Esophagus muscularis mucosa (tissue), 4 donors: ENCODE measurements at places on chromosomes 5 and 9. TPM values are rescaled to one million over a fixed set of nuclear protein-coding genes. Genes with fewer than 3 reads are reported as not detected.

Gene GADD45G
- total RNA-seq, result 90.3 TPM

Gene TDRD7
- 15.8 TPM for total RNA-seq

Gene SEMA5A
- total RNA-seq, result 2.1 TPM

Gene C9orf153
- not detected for total RNA-seq

Gene CCDC192
- 1.2 TPM for total RNA-seq

DNA sequence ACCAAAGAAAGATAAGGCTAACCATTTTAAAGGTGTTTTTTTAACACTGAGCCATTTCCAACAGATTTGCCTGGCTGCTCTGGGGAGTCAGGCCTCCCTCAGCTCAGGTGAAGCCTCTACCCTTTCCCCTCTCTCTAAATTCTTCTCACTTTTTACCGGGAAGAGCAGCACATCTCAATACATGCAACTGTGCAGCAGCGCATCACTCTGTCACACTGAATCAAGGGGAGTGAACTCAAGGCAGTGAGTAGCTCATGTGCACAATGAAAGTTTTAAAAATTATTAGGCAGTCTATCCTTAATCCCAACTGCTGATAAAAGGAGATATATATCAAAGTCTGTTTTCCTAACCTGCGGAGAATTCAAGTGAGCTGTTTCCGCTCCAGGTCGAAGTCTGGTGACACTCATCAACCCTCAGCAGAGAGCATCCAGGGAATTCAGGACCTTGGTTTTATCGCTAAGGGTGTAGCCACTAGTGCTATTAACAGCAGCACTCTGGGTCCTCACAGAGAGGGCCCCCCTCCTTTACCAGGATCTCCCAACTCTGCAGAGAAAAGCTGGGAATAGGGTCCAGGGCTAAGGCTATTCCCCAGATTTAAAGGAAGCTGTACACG lies 1.0 kb downstream of the CEMIP2 start:
- DNase-seq, result peak; percentile 24

DNA sequence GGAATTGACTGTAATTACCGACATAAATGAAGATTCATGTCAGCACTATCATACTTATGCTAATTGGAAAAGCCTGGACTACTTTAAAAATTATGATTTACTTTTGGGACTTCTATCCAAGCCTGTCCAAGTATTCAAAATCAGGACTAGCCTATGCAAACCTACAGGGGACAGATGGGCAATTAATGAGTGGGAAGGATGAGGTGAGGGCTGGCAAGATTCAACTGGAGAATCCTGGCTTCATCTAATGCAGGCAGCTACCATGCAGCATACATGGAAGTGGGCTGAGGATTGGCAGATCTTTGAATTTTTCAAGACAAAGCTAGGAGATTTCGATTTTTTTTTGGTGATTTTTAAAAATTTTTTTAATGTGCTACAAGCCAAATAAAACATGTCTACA lies 532.6 kb downstream of the CSNK1G3 start:
- DNase-seq, result no peak

DNA sequence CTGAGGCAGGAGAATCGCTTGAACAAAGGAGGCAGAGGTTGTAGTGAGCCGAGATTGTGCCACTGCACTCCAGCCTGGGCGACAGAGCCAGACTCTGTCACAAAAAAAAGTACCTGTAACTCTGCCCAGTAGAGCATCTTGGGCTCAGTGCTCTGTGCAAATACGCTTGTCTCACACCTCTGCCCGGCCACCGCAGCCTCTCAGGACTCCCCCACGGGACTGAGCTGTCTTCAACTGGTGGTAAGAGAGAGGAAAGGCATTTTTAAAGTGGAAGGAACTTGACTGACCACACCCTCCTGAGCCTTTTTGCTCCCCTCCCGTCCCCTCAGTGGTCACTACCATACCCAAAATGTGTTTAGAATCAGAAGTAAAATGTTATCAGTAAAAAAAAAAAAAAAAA lies 174.3 kb upstream of the PIK3R1 start:
- DNase-seq, result no peak

- DNase-seq, result no peak
These were observed 118.0 kb downstream of the EGFLAM start for GRCh38 chr5:38376404-38376803.

GRCh38 chr9:35385042-35385441 lies 104.9 kb upstream of the RUSC2 start:
- no peak for DNase-seq

DNA sequence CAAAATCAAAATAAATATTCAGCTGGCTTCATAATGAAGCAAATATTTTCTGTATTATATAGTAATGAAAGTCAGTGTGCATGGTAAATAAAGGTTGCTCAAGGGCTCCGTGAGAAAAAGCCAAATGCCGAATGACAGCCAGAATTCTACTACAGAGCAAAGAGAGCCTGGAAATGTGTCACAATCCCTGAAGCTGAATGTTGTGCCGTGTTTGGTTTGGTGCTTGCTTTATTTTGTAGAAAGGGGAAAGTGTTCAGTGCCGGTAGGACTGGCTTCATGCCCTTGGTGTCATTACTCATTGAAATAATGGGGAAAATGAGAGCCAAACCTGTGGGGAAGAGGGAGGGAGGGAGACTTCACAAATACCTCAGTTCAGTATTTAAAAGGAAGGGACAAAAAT lies 26.8 kb upstream of the ADAMTSL1 start:
- DNase-seq, result no peak

DNA sequence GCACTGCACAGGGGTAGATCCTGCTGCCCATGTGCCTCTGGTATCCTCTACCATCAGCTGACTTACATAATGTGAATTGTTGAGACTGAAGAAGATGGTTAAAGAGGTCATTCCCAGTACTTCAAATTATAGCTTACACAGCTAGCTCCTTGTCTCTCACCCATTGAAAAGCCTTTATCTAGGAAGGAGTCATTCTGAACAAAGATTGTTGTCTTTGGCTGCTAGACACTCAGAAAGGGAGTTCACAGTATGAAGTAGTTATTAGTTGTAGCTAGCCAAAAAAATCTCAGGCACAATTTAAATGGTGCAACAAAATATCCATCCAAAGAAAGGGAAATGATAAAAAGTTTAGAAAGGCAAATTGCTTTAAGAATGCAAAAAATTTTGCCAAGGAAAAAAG lies 102.0 kb upstream of the NREP start:
- no peak for DNase-seq

DNA sequence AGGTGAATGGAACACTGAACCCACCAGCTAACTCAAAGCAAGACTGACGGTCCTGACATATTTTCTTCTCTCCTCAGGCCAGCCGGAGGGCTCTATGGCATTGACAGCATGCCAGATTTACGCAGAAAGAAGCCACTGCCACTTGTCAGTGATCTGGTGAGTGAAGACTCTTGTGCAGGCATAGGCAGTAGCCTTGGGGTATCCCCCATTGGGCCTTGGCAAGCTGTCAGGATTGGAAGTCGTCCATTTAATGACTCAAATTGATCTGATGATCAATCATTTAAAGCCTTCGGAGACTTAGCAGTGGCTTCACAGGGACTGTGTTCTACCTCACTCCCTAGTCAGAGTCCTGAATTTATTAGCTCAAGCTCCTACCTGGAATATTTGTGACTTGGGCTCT lies 119.7 kb upstream of the RUSC2 start:
- DNase-seq, result no peak
